Inflammatory macrophage treated with lipopolysaccharide for 1 hour (primary cell): ENCODE measurements at places on chromosomes 11 and 22.

DNA sequence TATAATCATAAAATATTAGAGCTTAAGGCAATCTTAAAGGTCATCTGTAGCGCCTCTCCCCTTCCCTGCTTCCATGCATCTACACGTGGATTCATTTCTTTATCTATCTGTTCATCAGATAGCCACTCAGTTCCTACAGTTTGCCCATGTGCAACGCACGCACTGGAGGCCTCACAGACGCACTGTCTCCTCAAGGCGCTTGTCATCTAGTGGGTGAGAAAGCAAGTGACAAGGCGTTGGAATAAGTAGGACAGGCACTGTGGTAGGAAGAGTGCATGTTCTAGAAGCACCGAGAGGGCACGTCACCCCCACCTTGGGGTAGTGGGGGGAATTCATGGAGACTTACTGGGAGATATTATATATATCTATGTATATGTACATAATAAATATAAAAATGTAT, 20.8 kb upstream of the JAM3 start:
- DNase-seq: no peak

- DNase-seq: peak; percentile 46
Measured at GRCh38 chr11:107916671-107917241, 11.5 kb upstream of the RAB39A start.

DNA sequence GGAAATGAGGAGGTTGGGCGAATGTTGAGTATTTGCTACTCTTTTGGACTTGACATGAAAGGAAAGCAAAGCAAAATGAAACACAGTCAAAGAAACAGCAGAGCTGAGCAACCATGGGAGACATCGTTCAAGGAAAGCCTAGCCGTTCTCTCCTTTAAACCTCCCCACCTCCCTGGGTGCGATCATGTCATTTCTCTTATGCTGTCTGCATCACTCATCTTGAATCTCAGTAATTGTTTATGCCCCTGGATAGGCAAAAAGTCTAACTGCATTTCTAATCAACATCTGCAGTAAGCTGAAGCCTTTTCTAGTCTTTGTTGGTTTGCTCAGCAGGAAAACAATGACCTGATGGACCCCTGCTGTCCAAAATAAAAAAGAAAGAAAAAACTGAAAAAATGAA, 107.0 kb downstream of the MSANTD4 start:
- DNase-seq: no peak

GRCh38 chr11:20022363-20023081, 137.8 kb downstream of the DBX1 start:
- no peak for DNase-seq

DNA sequence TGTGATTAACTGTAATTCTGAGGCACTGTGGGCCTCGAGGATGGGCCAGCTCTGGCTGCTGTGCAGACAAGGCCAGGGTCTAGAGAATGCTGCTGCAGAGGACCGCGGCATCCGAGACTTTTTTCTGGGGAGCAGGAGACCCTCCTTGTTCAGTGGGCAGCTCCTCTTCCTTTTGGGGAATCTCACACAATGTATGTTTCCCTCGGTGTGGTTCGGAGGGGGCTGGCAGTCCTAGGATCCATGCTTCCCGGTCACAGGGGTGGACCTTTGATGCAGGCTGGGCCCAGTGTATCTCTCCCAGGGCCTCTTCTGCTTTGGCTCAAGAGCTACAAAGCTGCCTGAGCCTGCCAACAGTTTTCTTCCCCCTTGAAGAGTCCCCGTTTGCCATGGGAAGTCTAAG, 31.5 kb downstream of the MYEOV start:
- no peak for DNase-seq

DNA sequence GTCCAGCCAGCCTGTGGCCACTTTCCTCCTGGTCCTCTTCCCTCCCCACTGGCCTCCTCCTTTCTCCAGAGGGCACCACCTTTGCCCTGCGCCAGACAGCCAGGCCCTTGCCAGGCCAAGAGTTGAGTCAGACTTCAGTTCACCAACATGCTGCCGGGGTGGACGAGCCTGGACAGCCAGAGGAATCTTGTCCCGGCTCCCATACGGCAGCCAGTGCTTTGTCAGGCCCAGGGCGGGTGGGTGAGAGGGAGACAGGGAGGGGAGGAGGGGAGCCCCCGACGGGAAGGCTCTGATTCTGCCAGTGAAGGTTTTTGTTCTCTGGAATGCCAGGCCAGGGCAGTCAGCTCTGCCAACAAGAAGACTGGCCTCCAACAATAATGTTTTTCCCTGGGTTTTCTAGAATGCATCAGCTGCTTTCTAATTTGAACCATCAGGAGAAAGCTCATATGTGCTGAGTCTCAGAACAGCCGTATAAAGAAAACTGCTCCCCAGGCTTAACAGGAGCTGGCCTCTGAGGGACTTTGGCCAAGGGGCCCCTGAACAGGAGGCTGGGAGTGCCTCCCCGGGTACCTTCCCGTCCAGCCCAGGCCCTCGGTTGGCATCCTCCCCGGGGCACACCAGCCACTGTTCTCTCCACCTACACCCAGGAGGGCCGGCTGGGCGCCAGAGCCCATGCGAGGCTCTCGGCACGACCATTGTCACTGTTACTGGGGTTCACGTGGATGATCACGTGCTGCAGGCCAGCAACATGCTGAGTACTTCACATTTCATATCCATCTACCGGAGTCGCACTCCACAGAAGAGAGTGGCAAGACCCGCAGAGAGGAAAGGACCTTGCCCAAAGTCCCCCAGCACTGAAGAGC, 28.6 kb downstream of the LIF start:
- no peak for DNase-seq

DNA sequence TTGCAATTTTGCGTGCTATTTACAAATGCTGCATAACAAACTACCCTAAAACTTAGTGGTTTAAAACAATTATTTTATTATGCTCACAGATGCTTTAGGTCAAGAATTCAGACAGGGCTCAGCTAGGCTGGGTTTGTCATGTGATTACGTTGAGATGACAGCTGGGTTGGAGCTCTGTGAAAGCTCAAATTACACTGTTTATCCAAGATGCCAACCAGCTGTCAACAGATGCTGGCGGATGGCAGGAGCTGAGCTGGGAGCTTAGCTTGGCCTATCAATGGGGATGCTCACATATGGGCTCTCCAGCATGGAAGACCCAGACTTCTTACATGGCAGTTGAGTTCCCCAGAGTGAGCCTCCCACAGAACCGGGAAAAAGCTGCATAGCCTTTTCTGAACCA, 62.7 kb downstream of the STK33 start:
- DNase-seq: no peak

DNA sequence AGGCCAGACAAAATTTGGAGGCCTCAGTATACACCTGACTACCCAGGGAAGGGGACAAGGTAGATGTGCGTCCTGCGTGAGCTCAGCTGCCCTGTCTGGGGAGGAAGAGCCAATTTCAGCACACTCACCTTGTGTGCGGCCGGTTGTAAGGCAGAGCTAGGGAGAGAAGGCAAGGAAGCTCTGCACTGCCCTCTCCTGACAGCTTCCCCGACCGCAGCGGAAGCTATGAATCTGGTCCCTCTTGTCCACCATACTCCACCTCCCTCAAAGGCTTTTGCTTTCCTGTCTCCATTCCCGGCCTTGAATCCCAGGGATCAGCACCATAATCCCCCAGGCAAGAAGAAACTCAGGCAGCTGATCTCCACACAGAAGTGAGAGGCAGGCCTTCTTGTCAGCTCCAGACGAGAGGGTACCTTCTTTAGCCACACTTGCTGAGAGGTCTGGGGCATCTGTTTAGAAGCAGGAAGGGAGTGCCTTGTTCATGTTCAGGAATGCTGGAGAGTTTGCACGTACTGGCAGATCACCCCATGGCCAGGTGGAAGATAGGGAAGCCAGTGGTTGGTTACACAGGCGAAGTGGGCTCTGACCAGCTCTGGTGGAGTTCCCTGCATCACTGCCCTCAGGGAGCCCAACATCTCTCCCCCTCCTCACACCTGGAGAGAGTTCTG, 62.5 kb downstream of the FEZ1 start:
- DNase-seq: no peak

GRCh38 chr11:102836290-102836875, 7.0 kb downstream of the MMP3 start:
- no peak for DNase-seq

DNA sequence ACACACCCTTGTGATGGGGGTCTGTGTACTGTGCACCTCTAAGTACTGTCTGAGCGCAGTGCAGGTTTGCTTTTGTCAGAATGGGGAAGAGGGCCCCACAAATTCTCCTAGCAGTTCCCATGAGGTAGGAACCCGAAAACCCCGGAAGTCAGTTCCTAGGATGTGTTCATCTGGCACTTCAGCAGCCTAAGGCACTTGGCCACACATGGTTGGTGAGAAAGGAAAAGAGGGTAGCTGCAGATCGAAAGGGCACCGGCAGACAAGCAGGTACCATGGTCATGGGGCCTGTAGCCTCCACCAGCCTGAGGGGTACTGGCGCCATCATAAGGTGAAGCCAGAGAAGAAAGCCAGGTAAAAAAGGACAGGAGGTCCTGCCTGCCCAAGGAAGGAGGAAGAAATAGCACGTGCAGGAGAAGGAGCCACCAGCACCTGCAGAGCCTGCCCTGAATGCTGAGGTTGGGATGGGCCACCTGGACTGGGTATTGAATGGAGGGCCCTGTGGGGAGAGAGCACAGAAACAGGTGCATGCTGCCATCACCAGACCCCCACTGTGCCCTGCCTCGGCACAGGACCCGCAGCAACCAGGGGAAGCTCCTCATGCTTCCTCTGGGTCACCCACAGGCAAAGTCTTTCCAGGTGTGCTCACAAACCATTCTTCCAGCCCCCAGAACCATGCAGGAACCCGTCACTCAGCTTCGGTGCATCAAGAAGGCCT, 8.1 kb upstream of the CASTOR1 start:
- no peak for DNase-seq

DNA sequence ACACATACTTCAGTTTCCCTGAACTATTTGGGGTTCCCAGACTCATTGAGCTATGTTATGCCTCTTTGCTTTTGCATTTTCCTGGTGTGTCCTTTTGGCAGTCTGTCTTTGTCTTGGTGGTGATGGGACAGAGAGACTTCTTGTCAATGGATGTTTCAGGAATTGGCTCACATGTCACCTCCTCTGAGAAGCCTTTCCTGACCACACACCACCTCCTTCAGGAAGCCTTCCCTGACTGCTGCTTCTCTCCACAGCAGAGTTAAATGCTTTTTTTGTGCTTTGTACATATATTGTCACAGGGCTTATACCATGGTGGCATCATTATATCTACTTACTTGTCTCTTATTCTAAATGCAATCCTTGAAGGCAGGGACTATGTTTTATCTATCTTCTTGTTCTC, 28.5 kb upstream of the ELF5 start:
- DNase-seq: no peak

GRCh38 chr11:113248702-113249490, 65.5 kb upstream of the TTC12 start:
- DNase-seq: no peak

DNA sequence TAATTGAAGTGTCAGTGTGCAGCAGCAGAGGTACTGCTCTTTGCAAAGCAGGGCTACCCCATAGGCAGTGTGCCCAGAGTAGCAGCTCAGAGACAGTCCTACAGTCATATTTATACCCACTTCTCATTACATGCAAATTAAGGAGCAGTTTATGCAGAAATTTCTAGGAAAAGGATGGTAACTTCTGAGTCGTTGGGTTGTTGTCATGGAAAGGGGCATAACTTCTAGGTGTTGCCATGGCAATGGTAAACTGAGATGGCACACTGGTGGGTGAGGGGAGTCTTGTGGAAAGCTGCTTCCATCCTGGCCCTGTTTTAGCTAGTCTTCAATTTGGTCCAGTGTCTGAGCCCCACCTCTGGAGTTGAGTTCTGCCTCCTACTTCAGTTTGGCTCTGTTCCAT, 77.4 kb downstream of the MN1 start:
- no peak for DNase-seq
